ENCODE measurements at places on chromosomes 16 and 17.
A peak's percentile ranks its signal among the peaks of the same experiment; 100 is the strongest.

GRCh38 chr17:43597624-43598356 lies 51.6 kb upstream of the ETV4 start:
- DNase-seq = no peak

DNA sequence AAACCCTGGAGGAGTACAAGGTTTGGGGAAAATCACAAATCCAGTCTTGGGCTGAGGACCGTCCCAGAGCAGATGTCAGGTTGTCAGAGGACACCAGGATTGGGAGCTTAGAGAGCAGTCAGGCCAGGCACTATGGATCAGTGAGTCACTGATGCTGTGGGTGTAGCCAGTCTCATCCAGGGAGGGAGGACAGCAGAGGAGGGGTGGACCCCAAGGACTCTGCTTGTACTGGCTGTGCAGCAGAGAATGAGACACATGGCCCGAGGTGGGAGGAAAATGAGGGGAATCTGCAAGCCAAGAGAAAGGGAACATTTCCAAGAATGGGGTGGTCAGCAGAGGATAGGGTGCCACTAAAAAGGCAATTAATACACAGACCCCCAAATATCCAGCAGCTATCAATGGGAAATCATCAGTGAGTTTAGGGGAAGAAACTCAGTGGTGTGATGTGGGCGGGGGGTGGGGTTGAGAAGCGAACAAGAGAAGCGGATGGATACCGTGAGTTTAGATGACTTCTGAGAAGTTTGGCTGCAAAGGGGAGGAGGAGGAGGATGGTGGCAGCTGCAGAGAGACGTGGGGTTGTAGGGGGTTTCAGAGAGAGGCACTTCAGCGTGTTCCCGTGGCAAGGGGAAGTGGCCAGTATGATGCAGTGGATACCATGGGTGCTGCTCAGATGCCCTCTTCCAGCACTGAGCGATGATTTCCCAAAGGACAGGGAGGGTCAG lies 43.9 kb downstream of the ARHGAP27 start:
- DNase-seq = no peak

DNA sequence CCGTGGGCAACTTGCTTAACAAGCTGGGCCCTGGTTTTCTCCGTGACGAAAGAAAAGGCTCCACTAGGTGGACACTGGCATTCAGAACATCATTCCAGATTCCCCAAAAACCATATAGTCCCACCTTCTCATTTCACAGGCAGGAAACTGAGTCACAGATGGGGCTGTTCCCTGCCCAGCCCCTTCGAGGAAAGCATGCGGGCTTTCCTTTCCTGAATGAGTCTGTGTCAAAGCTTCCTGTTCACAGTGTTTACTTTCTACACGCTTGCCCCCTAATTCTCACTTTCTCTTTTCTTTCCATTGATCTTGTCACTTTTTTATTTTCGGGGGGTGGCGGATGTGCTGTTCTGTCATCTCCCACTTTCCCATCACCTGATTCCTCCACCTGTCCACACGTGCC lies 10.3 kb upstream of the LGALS9 start:
- DNase-seq = no peak

DNA sequence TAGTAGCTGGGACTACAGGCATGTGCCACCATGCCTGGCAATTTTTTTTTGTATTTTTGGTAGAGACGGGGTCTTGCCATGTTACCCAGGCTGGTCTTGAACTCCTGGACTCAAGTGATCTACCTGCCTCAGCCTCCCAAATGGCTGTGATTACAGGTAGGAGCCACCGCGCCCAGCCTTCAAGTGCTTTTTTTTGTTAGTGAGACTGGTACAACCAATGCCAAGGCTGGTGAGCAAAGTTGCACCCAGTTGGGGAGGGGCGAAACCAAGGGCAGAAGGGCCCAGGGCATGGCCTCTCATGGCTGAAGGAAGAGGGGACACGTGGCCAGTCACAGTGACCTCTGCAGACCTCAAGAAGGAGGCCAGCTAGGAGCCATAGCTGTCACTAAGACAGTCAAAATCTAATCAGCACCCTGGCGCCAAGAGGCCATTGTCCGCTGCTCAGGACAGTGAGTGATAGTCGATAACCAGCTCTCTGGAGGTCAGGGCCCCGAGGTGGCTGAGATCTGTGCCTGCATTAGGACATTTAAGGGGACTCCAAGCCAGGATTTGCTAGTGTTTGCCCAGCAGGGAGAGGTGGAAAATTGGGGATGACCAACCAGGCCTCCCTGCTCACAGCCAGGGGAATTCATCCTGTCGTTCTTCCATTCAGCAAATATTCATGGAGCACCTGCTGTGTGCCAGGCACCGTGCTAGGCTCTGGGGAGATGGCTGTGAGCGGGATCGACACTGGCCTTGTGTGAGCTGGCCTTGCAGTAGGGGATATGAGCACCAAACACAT lies 10.2 kb downstream of the IL4R start:
- no peak for DNase-seq

DNA sequence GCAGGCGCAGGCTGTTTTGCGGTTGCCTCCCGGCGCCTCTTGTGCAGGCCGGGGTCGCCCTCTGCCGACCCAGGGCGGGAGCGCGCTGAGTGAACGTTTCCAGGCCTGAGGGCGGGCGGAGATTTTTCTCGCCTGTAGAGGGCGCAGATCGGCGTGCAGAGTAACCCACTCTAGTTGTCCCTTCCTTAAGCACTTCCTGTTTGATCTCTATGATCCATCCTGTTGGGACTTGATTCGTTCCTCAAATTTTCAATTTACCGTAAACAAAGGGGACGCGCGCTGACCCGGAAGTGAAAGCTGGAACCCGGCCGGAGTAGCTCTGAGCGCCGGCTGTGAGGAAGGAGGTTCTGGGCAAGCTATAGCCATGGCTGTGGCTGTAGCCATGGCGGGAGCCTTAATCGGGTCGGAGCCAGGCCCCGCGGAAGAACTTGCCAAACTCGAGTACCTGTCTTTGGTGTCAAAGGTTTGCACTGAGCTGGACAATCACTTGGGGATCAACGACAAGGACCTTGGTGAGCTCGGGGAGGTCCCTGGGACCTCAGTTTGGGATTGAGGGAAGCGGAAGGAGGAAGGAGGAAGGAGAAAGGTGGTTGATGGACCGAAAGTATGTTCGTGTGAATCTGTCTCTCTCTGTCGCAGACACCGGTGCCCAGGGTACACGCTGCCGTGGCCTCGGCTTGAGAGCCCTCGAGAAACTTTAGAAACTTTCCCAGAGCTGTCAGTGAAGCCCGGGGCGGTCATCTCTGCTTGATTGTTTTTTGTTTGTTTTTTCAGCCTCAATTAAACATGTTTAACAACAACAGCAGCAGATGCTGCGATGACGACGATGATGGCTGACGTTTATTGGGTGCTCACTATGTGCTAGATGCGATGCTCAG lies at the start of gene DHX8:
DHX8 (plus strand) TSS at position 302 of the 878 bp plus-strand sequence; CDS start at position 365, 63 bp downstream.
- peak; percentile 100 for DNase-seq

All from inflammatory macrophage treated with lipopolysaccharide for 1 hour (primary cell).